ENCODE measurements at places on chromosomes 3 and 15.

DNA sequence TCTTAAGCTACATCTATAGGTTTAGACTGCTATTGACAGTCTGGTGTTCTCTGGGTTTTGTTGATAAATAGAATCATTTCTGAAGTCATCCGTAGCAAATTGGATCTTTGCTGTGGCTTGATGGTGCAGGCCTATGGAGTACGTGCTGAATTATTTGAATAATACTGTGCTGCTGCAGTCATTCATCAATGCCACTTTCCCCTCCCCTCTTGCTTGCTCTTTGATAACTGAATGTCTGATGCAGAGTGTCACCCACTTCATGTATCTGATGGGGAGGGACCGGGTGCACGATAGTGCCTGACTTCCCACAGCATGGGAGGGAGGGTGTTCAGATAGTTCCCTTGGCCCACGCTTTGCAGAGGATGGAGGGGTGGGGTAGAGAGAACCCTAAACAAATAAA, 179.9 kb downstream of the AGBL1 start:
- DNase-seq = no peak

DNA sequence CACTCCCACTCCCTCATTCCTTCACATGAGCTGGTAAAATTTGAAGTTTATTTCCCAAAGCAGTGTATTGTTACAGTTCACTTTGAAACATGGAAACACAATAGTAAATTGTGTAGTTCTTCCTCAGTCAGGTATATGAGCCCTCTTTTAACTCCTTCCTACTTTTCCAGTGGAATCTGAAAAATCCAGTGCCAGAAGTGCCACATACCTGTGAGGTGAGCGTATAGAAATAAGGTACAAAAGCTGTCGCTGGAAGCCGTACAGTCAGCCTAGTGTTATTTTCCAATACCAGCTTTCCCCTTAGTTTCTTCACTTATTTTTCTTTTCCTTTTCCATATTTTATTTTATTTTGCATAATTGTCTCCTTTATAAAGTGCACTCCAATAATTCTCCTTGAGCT, 81.7 kb upstream of the CADM2 start:
- DNase-seq = no peak

GRCh38 chr15:99104788-99105513, at the start of gene SYNM:
Gene SYNM, plus strand, starts transcription at chr15:99105080. Its CDS starts 120 bp downstream, at chr15:99105200.
- DNase-seq = no peak

DNA sequence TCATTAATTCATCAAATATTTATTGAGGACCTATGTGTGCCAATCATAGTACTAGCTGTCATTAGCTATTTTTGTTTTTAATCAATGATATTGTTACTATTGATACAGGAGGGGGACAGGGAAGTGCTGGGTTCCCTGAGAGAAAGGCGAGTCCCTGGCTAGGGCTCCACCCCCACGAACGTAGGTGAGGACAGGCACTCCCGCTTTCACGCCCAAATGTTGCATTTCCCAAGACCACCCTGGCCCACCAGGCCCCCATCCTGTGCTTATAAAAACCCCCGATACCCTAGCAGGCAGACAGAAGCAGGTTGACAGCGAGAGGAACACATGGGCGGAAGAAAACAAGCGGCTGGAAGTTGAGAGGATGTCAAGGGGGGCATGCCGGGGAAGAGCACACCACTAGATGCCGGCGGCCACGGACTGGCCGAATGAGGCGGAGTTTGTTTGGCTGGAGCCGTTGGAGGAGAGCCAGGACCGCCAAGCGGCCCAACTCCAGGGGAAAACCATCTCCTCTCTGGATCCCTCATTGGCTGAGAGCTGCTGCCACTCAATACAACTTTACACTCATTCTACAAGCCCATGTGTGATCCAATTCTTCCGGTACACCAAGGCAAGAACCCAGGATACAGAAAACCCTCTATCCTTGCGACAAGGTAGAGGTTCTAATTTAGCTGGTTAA, 798.7 kb upstream of the SEMA6D start:
- no peak for DNase-seq

DNA sequence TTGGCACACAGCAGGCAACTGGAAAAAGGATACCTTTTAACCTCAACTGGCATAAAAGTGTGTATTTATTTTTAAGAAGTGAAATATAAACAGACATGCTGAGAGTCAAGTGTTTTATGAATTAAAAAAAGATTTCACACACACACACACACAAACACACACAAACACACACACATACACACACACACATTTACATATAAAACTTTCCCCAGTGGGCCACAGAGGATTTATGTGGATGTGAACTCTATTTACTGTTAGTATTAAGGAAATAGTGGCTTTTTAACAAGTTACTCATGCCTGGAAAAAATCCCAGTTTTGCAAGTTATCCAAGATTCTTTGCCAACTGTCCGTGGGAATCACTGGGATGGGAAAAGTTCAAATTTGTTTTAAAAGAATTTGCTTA, 725.9 kb upstream of the NR2F2 start:
- DNase-seq = no peak

GRCh38 chr15:65263313-65263712, 23.4 kb downstream of the PARP16 start:
- DNase-seq = no peak

DNA sequence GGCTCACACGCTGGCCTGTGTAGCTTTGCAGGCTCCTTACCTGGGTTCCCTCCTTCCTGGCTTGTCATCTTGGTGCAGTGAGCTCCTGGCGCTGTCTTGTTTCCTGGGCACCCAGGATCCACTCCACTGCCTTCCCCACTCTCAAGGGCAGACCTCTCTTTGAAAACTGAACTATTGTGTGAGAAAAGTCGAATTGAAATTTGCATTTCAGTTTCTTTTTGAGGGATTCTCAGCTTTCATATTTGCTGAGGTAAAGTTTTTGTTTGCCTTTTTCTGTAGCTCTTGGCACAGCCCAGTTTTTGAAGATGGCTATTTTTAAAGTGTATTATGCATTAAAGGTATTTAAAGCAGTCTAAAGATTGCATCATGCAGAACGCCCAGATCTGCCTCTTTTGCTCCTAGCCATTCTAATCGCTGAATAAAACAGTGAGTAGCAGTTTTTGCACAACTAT, 70.1 kb downstream of the CCK start:
- DNase-seq = no peak

- DNase-seq = peak; percentile 61
Observed at GRCh38 chr15:24857763-24858162, 97.0 kb upstream of the SNRPN start.

DNA sequence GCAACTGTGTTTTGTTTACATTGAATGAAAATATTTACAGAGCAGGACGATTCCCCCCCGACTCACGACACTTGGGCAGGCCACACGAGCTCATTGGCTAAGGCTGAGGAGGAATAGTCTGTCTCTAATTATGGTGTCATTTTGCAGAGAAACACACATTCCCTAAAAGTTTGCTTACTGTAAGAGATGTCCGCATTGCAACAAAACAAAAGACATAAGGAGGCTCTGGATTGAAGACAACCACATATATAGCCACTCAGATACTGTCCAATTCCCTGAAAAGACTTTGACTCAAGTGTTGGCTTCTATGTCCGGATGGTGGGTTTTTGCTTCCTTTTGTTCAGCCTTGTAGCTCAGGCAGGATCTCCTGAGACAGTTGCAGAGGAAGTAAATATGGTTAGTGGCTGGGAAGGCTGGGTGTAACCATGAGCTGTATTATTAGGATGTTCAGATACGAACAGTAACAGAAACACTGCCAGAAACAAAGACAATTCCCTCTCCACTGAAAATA, 170.4 kb downstream of the KLHL25 start:
- no peak for DNase-seq

GRCh38 chr3:153927107-153927506, 194.1 kb upstream of the ARHGEF26 start:
- no peak for DNase-seq

- DNase-seq = no peak
Observed at GRCh38 chr3:140942221-140943104, 827 bp downstream of the SLC25A36 start.

DNA sequence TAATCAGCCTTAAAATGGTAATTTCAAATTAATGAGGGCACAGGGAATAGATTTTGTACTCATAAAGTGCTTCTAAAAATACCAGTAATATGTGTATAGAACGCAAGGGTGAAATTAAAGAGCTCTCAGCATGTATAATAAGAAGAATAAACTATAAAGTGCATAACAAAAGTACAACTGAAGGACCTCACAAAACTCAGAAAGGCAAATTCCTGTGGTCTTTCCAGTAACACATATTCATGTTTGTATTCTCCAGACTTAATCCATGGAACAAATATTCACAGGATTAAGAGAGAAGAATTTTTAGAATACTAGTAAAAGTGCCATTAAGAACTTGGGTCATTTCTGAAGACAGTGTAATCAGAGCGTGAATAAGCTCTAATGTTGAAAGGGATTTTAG, 646.3 kb downstream of the CADM2 start:
- no peak for DNase-seq

- DNase-seq = no peak
Observed at GRCh38 chr3:187518616-187519015, 150.4 kb downstream of the RTP4 start.

DNA sequence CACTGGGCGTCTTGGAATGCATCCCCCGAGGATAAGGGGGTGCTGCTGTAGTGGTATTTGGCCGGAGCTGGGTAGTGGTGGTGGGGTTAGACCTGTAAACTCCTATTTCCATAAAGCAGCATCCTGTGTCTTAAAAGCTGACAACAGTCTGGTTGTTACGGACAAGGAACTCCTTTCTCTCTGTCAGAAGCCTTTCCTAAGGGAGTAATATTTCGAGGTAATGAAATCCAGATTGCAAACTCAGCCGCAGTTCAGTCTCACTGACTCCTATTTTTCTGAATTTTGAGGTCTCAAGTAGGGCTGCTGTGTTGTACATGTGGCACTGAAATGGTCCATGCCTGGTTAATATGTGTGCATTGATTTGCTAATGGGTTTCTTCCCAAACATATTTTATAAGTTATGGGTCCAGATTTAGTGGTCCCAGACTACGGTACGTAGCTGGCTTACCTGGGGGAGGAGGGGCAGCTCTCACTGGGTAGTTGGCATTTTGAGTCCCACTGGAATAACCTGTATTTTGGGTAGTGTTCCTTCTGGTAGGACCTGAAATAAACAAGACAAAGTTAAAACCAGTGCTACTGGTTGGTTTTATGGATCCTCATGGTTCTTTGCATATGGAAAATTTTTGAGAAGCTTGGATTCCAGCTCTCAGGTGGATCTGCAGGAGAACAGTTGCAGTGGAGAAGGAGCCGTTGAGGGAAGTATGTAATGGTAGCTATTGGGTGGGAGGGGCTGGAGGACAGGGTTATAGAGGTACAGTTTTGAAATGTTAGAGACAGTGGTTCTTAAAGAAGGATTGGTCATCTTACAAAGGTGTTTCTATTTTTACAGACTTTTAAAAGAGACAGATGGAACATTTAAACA, 48.6 kb upstream of the LDHAL6B start:
- DNase-seq = no peak

DNA sequence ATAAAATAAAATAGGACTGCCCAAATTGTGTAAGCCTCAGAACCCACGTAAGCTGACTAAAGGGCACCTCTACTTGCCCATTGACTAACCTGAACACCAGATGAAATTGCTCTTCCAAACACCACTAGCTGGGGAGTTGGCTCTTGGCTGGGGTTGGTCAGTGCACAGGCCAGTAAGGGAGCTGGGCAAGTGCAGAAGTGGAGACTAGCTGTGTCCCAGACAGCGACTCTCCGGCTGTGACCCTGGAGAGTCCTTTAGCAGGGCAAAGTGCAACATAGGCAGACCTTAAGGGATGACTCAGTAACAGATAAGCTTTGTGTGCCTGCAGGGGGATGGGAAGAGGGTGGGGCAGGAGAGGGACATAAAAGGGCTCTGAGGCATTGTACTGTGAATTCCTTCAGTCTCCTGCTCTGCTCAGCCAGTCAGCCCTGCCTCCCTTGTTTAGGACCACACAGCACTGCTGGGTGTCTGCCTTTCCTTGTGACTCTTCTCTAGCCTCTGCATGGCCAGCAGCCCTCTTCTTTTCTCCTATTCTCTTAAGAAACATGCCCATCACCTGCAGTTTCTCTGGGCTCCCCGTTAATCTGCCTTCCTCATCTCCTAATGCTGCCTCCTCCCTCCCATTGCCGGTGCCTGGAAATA, 13.2 kb downstream of the NR1I2 start:
- DNase-seq = peak; percentile 75

Data from iPS DF 19.7 (cell line).